ENCODE measurements at places on chromosomes 5 and 9. TPM values are rescaled to one million over a fixed set of nuclear protein-coding genes. Genes with fewer than 3 reads are reported as not detected.

The ACTBL2 gene
- total RNA-seq = not detected

The NR2F1 gene
- total RNA-seq = not detected

The MSANTD3 gene
- total RNA-seq = 44.5 TPM

The GADD45G gene
- 3.7 TPM for total RNA-seq

The LPAR1 gene
- 7.2 TPM for total RNA-seq

The PCDHA12 gene
- 2.3 TPM for total RNA-seq

The LAMC3 gene
- 91.8 TPM for total RNA-seq

The FIBCD1 gene
- 6.2 TPM for total RNA-seq

The SPINK4 gene
- not detected for total RNA-seq

The PTBP3 gene
- 57.5 TPM for total RNA-seq

The PAEP gene
- not detected for total RNA-seq

The PRLR gene
- total RNA-seq = 2.0 TPM

Measured in H7 (cell line).